T-helper 9 cell (primary cell): ENCODE measurements at places on chromosomes 7 and 10.

DNA sequence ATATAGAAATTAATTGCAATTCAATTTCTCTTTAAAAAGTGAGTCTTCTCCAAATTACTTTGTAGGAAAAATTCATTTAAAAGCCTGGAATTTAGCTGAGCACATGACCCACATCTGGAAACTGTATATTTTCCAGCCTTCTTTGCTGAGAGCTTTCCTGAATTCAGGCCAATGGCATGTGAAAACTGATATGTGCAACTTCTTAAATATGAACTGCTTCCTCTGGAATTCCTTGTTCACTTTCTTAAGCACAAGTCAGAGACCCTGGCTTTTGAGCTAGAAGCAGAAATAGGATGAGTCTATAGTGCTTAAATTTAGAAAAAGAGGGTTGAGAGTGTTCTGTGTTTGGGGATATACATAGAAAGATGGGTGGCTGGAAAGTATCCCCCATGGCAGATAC lies 365.1 kb upstream of the MTPN start:
- DNase-seq: no peak

DNA sequence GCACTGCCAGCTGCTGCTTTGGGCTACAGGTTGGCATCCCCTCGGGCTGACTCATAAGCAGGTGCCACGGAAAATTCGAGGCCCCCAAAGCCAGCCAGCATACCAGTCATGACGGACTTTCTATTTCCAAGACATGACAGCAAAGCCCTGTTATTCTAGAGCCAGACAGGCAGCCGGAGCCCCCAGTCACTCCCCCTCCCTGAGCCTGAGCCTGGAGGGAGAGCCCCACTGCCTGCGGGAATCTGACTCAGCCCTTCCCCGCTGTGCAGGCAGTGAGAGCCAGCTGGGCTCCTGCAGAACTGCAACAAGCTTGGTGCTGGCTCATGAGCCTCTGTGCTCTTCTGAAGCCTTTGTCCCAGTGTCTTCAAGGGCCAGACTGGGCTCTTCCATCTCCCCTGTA lies 15.8 kb downstream of the BTBD16 start:
- no peak for DNase-seq

GRCh38 chr7:38311329-38311937 lies 38.0 kb upstream of the TARP start:
- DNase-seq: no peak

DNA sequence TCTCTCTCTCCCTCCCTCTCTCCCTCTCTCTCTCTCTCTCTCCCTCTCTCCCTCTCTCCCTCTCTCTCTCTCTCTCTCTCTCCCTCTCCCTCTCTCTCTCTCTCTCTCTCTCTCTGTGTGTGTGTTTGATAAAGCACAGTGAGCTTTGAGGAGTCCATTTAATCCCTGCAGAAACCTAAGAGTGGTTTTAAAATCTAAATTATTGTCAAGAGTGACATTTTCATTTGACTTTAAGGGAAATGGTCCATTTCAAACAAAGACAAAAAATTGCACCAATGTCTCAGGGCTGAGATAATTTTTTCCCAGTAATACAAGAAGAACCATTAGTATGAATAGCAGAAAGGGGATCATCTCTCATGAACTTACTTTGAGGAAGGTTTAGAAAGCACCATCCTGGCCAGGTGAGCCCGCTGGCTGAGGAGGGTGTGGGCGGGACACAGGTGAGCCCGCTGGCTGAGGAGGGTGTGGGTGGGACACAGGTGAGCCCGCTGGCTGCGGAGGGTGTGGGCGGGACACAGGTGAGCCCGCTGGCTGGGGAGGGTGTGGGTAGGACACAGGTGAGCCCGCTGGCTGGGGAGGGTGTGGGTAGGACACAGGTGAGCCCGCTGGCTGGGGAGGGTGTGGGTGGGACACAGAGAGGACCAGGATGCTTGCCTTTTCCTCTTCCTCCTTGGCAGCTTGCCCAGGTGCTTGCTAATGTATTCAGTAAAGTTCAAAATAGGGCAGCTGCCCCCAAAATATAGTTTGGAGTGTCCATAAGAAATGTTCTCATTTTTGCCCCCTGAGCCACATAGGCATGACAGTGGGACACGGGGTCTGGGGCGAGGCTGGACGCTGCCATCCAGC lies 125.0 kb downstream of the DNAJB6 start:
- no peak for DNase-seq

DNA sequence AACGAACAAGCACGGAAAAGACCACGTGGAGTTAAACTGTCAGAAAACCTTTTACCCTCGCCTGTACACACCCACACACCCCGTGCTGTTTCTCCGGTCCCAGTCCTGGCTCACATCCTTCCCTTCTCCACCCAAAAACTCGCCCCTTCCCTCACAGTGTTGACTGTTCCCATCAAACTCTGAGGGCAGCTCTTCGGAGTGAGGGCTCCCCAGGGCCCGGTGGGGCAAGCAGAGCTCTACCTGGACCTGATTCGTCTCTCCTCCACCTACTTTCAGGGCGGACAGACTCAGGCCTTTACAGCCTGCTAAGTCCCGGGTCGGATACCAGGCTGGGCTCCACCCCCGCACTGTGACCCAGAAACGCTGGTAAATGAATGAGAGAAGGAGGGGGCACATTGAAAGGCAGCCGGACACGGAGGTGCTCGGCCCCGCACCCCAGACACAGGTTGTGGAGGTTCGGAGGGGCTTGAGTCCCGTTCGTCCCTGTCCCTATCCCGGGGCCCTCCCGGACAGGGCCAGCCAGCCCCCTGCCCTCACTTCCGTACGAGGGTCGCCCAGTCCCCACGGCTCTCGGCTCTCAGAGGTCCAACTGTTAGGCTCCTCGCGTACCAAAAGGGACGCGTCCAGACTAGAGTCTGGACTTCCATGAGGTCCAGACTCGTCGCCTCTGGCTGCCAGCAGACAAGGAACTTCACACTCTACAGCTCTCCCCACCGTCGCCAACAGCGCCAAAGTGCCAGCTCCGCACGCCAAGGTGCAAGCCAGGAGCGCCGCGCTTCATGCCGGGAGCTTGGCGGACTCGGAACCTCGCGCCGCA lies 31.7 kb upstream of the ASL start:
- peak; percentile 8 for DNase-seq

DNA sequence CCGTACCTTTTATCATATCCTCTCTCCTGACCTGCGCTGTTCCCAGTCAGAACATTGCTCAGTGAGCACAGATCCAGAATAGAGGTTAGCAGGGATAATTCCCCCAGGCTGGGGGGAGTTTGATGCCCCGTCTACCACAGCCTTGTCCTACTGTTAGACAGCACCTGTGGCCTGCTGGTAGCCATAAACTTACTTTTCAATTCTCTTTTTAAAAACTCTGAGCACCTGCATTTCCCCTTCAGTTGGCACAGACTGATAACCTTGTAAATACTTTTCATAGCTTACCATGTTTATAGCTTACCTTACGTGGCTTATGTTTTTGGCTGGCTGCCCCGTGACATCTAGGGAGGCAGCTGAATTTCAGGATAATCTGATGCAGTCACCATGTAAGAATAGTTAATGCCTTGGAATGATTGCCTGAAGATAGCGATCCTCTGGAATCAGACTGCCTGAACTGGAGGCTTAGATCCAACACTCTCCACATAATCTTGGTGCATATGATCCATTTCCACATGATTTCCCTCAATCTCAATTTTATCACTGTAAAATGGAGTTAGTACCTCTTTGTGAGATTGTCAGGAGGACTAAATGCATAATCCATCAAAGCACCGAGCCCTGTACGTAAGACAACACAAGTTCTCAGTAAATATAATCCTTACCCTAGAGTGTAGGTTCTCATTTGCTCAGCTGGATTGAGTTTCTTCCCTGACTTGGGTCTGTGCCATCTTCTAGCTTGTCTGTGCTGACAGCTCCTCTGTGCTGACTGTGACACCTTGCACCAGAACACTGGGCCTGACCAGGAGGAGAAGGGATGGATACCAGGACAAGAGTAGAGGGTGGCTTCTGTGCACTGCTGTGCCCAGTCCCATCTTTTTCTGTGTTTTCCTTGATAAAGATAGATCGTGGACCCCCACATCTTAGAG lies 111.7 kb upstream of the GJD4 start:
- no peak for DNase-seq

DNA sequence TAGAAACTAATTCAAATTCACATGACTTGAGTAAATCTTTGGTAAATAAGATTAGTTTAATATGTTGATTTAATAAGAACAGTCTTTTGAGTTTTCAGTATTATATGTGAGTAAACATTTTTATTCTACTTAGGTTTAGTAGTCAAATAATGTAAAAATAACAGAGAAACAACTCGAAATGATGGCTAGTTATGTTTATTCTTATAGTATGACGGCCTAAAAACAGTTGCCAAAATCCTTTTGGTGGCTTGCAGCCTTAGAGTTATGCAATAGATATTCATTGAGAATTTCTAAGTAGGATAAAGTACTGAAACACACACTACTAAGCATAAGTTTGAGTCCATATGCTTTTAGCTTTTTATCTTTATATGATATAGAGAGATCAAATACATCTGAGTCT lies 184.8 kb downstream of the GNAI1 start:
- no peak for DNase-seq

- DNase-seq: no peak
These were observed 79.6 kb downstream of the ZFAND4 start for GRCh38 chr10:45592926-45593325.

GRCh38 chr7:100476903-100477870 lies 1.8 kb downstream of the TSC22D4 start:
- peak; percentile 37 for DNase-seq

DNA sequence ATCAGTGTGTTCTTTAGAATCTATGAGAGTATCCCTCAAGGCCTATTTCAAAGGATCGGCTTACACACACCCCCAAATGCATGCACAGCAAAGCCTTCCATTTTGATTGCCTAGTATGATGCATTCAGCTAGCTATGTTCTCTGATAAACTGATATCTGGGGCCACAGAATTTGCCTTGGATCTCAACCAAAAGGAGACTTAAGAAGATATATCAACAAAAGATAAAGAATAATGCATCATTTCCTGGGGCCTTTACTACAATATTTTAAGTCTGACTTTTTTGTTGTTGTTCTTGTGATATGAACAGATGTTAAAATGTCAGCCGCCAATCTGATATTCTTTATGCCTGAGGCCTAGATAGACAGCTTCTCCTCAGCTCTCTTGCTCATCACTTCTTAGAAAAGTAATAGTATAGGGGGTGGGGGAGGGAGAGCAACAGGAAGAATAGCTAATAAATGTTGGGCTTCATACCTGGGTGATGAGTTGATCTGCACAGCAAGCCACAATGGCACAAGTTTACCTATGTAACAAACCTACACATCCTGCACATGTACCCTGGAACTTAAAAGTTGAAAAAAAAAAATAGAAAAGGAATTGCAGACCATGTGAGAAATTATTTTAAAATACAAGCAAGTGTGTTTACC lies 792.9 kb upstream of the GHITM start:
- DNase-seq: no peak

DNA sequence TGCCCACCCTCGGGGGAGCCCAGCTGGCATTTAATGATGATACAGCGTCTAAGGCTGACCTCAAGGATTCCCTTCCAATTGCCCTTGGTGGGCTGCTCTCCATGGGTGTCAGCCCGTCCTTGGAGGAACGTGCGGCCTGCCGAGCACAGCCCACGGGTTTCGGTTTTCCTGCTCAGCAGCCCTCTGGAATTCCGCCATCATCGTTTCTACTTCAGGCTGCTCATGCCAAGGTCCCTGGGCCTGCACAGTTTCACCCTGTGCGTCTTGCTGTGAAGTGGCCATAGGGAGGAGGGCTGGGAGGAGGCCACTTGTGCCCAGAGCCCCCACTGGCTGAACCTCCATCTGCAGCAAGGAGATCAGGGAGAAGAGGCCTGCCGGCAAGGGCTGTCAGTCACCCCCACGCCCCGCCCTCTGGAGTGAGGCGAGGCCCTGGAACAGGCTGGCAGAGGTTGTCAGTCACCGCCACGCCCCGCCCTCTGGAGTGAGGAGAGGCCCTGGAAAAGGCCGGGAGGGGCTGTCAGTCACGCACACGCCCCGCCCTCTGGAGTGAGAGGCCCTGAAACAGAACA lies 82.8 kb downstream of the CHST15 start:
- DNase-seq: no peak

- DNase-seq: no peak
These were observed 88.3 kb upstream of the CHST15 start for GRCh38 chr10:124181656-124182055.

- DNase-seq: no peak
These were observed 1132.3 kb downstream of the XPNPEP1 start for GRCh38 chr10:108791030-108791429.

DNA sequence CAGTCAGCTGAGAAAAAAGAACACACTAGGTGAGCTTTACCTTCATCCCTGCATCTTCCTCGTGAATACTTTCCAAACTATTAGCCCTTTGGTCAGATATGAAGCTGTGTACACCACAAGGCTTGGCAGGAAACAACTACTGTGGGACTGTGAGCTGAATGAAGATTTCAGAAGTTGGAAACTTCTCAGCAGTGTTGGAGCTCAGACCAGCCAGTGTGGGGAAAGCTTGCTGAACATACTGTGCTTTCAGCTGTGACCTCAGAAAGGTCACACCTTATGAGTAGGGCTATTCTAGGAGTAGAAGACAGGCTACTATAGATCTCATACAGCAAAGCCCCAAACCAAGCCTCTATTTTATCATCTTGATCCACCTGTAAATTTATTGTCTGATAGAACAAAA lies 123.6 kb downstream of the EXOC4 start:
- no peak for DNase-seq

DNA sequence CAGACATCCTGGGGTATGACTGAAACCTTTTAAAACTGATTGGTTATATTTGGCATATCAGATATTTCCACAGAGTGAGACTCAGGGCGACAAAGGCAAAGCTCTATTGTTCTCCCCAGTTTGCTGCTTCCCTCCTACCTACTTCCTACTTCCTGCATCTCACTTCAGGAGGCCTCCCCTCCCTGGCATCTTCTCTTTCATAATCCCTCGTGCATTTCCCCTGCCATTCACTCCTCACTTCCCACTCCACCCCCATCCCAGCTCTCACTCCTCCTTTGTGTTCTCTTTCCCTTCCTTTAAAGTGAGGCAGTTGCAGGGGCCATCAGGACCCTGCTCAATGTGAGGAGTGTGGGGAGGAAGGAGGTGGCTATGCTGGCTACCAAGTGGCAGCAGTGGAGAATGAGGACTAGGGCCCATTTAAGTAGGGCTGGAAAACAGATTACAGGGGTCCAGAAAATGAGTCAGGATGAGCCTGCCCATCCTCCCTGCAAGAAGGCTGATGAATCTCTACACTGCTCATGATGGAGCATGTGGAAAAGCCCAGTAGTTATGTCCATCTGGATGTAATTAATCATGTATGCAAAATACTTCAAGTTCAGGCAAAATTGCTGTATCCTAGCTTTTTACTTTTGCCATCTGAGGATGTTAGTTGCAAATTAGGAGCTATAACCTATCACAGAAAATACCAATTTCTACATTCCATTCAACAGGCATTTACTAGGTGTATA lies 311.8 kb upstream of the IMMP2L start:
- no peak for DNase-seq

- no peak for DNase-seq
These were observed 493.0 kb downstream of the LRMDA start for GRCh38 chr10:75924309-75924902.

GRCh38 chr7:151808400-151809145 lies 68.3 kb downstream of the PRKAG2 start:
- no peak for DNase-seq

DNA sequence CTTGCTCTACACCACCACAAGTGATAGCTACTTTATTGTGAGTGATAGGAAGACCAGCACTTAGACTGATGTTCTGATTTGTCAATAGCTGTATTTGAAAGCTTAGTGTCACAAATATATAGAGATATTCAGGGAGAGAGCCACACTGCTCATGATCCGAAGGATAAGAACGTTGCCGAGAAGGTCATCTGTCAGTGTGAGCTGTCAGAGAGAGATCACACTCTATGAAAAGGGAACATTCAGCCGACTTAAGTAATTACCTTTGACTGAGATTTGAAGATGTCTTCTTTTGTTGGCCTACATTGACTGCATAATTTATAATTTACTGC lies 322.6 kb downstream of the TFEC start:
- no peak for DNase-seq

- no peak for DNase-seq
These were observed 53.0 kb upstream of the RAB18 start for GRCh38 chr10:27451054-27451453.
